ENCODE measurements at places on chromosomes 12 and 14.

- no peak for DNase-seq
These were observed 20.8 kb upstream of the NXPH4 start for GRCh38 chr12:57195611-57196371.

DNA sequence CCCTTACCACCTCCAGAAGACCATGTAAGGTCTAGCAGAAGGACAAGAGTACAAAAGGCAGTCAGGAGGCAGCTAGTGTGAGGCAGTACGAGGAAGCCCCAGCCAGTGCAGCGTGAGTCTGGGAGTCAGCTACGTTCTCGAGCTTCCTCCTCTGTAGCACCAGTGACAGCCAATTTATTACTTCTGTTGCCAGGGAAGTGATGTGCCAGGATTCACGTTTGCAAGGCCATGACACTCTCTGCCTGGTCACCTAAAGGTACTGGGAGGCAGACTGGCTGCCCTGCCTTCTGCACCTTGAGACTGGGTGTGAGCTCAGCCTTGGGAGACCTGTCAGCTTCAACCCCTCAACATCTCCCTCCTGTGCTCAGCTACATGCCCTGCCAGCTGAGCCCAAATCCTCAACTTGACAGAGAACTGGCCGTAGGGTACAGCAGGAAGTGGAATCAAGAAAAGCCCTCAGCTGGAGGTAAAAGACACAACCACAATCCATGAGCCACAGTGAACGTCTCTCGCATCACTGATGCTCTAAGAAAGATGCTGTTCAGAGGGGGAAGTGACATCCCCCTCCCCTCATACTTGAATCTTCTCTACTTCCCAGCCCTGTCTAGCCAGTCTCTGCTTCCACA, 182.5 kb upstream of the RGS6 start:
- no peak for DNase-seq

DNA sequence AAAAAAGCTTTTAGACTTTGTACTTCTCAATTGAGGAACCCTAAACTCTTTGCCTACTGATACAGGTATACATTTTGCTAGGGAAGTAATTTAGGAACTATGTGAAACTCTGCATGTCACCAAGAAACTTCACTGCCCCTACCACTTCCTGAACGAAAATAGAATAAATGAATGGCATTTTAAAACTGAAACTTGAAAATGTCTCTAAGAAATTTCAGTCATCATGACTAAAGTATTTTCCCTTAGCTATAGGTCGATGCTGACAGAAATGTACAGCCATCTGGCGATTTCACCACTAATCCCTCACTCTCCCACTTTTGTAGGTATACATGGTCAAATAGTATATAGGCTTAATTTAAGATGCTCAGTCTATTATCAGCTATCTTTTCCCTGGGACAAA, 194.9 kb upstream of the SYT10 start:
- no peak for DNase-seq

DNA sequence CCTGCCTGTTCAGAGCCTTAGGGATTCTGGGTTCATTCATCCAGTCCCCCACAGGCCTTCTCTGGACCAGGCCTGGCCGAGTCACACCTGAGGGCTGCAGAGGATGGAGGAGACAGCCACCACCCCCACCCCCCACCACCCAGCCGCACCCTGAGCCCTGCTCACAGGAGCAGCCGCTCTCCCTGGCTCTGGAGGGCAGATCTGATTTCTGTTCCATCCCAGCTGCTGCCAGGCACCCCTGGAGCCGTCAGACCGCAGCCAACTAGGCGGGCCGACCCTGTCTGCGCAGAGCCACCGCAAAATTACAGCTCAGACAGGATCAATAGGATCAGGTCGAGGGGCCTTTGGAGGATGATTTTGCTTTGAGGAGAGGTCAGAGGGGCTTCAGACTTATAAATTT, 154.6 kb upstream of the MYL2 start:
- DNase-seq = no peak

GRCh38 chr12:1873531-1874510, 44.6 kb downstream of the CACNA2D4 start:
- no peak for DNase-seq

GRCh38 chr14:106530423-106531107, 1004.2 kb downstream of the TMEM121 start:
- DNase-seq = no peak

DNA sequence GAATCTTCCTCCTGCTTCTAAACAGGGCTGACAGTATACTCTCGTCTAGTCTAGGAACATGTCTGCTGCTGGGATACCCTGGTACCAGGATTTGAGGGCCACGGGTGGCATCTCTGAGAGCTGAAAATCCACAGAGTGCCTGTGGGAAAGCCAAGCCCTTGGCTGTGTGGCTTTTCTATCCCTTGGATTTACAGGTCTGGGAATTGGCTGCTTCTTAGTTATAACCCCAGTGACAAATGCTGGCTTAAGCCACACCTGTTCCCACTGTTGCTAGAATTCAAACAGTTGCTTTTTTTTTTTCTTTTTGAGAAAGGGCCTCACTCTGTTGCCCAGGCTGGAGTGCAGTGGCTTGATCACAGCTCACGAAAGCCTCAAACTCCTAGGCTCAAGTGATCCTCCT, 14.3 kb upstream of the RIN3 start:
- DNase-seq = no peak

DNA sequence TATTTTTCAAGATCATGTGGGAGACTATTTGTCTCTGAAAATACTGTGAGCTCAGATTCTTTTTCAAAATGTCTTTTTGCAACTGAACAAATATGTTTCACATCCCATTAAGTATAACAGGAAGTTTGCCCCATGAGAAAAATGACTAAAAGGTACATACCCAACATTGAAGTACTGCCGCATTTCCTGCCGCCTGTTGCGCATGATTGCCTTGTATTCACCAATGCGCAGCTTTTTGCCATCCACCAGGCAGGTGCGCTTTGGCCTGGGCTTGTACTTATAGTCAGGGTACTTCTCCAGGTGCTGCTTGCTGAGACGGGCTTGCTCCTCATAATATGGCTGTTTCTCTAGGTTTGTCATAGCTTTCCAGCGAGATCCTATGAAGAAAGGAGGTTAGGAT, 413.2 kb downstream of the SOX5 start:
- DNase-seq = no peak

- no peak for DNase-seq
These were observed 9.0 kb upstream of the TAS2R31 start for GRCh38 chr12:11040162-11040561.

DNA sequence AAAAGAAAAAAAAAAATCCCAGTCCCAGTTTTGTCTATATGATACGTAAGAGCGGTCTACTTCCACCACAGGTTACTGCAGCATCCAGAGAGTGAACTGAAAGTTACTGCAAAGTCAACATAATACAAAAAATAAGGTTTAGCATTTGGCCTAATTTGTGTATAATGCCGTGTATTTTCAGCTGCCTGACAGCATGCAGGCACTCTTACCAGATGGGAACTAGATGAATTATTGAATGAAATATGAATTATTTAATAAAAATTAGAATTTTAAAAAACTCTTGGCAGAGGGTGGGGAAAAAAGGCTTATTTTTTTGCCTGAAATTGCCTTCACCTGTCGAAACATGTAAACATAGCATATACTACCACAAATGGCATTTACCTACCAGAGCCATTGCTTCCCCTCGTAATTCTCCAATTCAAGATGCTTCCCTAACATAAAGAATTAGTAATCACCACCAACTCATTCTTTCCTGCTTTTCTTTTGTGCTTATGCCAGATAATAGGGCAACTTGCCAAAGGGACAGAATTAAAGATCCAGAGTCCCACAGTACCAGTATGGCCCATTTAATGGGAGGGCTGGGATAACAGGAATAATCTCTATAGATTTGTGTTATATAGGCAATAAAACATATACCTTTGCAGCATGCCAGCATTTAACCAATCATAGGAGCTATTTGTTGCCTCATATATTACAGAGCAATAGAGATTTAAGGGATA, 31.1 kb downstream of the ATF7 start:
- DNase-seq = no peak

- no peak for DNase-seq
These were observed 18.7 kb downstream of the RCOR1 start for GRCh38 chr14:102610968-102611811.

DNA sequence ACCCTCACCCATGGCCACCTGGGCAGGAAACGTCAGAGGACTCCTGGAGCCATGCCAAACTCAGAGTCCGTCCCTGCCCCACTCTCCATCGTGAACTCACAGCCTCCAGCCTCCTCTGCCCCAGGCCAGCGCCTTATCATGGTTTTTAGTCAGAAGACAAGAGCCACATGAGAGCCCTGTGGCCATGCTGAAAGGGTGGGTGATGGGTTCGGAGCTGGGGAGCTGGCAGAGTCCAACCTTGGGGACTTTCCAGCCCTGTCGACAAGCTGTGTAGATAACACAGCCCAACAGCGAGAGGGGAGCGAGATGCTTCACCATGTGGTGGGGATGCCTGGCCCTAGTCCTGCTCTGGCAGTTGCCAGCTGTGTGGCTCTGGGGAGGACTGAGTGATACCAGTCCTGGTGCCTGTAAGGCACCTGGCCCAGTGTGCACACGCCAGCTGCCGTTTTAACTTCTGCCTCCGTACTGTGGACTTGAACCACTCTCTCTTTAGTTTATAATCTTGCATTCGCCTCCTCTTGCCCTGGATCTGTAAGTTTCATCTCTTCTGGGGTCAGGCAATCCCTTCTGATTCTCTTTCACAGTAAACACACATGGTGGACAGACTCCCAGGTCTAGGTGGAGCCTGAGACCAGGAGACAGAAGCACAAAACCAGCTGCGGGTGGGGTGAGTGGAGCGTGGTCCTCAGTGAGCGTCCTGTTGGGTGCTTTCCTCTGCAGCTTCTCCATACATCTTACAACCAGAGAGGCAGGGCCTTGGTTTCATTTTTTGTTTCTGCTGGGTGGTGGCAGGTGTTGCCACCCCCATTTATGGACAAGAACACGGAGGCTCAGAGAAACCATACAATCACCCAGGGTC, 55.3 kb downstream of the RIN3 start:
- no peak for DNase-seq

GRCh38 chr12:3622021-3622821, 130.7 kb downstream of the CRACR2A start:
- DNase-seq = no peak

GRCh38 chr14:34214961-34215360, 247.1 kb downstream of the SPTSSA start:
- DNase-seq = no peak

Measured in stimulated activated CD8-positive, alpha-beta memory T cell treated with anti-CD3 and anti-CD28 coated beads, Interleukin-4, amount 100 ng/mL, for 1 hour (primary cell).